ENCODE measurements at places on chromosomes 7 and 10.

GRCh38 chr7:55526770-55527169 is 45.5 kb downstream of the VOPP1 start:
- peak; percentile 56 for DNase-seq

- no peak for DNase-seq
Measured at GRCh38 chr10:13842117-13842516, 255.4 kb downstream of the PRPF18 start.

- no peak for DNase-seq
Measured at GRCh38 chr7:10706875-10707493, 266.7 kb upstream of the PHF14 start.

DNA sequence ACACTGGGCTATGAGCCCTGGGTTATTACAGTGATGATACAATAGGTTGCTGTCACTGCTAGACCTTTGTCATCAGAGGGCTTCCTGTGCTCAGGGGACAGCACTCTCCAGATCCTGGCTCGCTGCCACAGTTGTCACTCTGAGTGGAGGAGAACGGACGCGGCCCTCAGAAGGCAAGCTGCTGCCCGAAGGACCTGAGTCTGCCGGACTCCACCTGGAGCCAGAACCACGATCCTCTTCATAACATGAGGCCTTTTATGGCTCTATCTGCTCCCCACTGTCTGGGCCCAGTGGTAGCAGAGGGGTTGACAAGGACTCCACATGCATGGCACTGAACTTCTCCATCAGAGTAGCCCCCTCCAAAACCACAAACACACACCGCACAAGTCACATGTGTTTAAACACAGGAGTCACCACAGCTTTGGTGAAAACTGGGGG is 94.7 kb upstream of the EFCAB10 start:
- DNase-seq: peak; percentile 81

GRCh38 chr7:143429770-143430698 is 13.2 kb upstream of the TAS2R60 start:
- peak; percentile 37 for DNase-seq

DNA sequence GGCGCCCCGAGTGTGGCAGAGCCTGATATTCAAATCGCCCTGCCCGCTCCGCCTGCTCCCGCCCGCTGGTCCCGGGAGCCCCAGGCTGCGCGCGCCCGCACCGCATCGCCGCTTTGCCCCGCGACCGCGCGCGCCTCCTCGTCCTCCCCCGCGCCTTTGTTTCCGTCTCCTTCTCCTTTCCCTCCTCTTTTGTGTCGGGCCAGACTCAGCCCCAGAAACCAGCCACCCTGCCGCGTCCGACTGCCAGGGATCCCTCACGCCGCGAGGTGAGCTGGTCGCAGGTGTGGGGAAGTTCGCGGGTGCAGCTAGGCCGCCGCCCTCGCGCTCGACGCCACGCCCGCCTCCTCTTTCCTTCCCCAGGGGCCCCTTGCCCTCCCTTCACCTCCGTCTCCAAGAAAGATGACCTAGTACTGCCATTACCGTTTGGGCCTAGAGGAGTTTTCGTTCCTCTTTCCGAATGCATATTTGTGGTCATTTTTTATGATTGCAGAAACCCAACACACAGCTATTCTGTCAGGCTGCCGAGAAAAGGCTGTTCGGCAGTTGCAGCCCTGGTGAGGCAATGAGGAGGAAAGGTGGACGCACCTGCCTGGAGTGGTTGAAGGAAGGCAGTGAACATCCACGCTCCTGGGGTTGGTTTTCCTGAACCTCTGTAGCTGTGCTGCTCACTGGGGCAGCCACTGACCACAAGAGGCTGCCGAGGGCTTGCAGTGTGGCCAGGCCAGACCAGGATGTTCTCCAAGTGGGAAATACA is 107.3 kb downstream of the SNX10 start:
- peak; percentile 79 for DNase-seq

DNA sequence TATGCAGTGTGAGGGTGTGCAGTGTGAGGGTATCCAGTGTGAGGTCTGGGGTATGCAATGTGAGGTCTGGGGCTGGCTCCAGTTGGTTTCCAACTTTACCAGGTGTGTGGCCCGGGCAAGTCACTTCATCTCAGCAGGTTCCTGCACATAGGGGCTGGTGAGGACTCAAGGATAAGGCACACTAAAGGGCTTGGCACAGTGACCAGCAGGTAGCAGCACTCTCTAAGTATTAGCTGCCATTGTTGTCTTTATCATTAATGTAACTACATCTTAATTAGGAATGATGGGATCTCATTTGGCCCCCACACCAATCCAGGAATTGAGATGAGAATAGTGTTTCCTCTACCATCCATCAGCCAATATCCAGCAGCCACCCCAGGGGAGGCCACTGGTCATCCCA is 117.3 kb downstream of the KCNMA1 start:
- no peak for DNase-seq

DNA sequence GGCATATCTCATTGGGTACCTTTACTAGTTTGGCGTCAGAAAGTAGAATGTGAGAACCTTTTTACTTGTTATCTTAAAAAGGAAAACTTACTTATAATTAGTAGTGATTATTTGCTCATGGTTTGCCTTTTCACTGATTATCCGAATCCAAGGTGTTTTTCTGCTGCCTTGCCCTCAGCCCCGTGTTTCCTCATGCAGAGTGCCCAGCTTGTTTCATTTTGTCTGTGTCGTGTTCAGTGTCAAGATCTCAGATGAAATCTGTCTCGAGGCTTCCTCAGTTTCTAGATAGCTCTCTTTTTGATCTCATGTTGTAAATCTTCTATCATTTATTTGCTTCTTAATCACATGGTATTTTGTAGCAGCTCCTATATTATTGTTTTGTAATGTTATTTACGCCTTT is 30.1 kb downstream of the RPA3 start:
- DNase-seq: no peak

- peak; percentile 23 for DNase-seq
Measured at GRCh38 chr10:113091920-113092319, 141.9 kb downstream of the TCF7L2 start.

DNA sequence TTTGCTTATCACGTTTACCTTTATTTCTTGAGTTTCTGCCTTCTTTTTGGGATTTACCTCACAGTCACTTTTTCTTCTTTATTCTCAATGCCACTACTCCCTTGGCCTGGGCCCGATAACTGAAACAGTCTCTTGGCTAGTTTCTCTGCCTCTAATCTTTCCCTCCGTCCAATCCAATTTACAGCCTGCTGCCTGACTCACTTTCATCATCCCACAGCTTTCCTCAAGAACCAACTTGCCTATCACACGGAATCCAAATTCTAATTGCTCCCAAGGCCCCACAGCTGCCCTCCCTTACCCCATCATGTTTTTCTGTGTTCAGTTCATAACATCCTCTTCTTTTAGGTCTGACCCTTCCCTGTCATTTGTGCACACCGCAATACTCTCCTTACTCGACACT is 121.4 kb downstream of the HIPK2 start:
- no peak for DNase-seq

DNA sequence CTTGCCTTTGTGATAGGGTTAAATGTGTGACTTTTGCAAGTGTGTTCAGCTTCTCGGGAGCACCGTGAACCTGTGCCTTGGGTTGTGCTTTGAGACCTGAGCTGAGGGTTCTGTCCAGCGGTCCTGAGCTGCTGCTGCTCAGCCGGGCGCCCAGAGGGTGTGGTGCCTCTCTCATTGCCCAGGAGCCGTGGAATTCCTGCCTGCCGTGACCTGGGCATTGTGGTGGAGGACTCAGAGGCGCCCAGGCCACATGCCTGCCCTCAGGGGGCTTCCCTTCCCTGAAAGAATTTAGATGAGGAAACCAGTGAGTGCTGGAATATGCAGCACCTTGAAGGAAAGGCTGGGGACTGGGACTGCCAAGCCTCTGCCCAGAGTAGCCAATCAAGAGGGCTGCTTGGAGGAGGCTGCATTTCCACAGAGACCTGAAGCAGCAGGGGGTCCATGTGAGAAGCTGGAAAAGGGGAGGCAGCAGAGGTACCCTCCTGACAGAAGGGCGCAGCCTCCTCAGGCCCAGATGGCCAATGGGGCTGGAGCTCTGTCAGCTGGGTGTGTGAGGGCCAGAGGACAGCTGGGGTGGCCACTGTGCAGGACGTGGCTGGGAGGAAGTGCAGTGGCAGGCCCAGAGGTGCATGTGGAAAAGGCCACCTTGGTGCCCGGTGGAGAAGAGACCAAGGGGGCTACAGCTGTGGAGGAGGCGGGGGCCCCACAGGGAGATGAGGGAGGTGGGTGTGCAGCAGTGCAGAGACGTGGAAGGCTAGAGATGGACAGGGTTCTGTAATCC is 107.3 kb downstream of the NKX6-2 start:
- DNase-seq: no peak

DNA sequence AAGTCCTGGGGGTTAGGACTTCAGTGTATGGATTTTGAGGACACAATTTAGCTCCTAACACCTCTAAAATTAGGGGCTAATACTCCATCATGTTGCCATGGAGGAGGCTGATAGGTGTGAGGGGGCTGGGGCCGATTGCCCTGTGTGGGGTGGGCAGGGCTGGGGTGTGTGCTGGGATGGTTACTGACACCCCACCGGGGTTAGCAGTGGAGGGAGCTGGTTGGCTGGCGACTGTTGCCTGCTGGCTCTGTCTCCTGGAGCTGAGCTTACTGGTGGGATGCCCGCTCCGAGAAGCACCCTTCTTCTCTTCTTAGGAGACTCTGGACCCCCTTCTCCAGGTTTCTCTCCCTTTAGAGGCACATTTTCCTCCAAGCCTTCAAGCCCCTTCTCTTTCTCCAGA is 22.2 kb upstream of the SH2D4B start:
- no peak for DNase-seq

DNA sequence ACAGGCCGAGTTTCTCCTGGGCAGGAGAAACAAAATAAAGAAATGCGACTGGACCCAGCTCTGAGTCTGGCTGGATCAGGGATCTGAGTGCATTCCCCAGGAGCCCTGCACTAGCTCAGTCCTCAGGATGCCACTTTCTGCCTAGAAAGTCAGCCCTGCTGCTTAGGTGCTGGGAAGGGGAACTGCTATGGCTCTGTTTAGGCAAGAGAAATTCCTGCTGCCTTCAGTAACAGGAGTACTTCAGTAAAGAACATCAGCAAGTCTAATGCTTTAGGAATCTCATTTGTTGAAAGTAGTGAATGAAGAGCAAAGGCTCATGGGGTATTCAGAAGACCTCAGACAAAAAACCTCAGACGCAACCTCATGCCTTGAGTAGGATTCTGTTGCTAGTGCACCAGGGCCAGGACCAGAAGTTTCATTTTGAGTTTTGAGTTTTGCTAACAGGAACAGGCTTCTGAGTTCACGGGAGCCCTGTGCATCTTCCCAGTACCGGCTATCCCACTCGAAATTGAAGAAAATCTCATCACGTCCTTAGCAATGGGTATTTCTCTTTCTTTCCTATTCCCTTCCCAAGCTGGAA is 170.8 kb upstream of the CDCA7L start:
- no peak for DNase-seq

DNA sequence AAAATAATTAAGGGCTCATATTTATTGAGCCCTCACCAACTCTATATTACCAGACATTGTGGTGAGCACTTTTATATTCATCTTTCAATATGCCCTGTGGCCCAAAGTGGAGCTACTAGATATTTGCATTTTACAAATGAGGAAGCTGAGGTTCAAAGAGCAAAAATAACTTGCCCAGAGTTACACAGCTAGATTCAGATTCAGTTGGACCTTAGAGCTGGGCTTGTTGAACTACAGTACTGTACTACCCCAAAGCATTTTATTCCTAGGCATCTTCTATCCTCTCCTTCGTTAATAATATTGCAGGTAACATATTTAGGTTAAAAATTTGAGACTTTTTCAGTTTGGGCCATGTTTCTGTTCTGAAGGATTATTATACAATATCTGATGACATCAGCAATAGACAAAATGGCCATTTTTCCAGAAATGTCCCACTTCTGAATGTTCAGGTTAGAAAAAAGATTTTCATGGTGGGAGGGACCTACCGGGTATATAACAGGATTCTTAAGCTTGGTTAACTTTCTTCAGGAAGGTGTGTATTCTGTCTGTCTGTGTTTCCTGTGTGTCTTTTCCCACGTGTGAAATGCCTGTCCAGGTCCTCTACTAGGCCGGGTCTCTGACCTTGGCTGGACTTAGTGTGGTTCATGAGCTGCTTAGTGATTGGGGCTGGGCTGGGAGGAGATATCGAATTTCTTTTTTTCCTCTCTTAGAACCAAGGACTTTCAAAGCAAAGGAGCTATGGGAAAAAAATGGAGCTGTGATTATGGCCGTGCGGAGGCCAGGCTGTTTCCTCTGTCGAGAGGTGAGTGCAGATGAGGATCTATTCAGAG is 13.6 kb downstream of the PRXL2A start:
- DNase-seq: peak; percentile 56

- no peak for DNase-seq
Measured at GRCh38 chr10:52020702-52021101, 293.4 kb upstream of the DKK1 start.

DNA sequence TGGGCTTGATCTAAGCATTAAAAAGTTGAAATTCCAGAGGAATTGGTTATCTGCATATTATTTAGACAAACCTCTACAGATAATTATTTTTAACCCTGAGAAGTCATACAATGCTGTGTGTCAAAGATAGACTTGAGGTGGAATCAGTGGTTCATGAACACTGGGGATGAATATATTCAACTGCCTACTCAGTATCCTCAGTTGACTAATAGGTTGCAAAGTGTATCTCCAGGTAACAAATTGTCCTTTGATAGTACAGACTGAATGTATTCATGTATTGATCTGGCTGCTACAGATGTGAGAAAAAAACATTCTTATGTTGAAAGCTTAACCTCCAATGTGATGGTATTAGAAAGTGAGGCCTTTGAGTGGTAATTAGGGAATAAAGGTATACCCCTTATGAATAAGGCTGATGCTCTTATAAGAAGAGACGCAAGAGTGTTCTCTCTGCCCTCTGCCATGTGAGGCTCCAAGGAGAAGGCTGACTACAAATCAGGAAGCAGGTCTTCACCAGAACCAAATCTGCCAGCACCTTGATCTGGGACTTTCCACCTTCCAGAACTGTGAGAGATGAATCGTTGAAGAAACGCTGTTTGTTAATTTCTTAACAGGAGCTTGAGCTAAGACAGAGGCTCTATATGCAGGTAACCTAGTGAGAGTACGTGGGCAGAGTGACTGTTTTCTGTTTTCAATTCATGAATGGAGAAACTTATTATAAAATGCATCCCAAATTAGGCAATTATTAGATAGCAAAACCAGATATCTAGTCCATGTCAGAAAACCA is 7.5 kb downstream of the MRPL32 start:
- no peak for DNase-seq

DNA sequence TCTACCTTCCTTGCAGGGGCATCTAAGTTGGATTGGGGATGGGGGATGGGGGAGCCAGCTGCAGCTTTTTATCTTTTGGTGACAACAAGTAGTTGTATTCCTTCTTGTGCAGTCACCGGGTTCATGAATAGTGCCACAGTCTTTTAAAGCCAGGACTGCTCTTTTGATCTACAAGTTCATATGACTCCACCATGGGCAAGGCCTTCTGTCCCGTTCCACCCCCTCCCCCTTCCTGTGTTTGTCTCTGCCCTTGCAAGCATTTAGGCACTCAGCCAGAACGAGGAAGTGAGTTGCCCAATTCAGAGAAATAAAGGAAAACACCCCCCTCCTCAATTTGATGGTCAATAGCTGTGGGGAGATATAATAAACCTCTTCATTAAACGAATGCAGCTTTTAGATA is 44.8 kb upstream of the EGR2 start:
- DNase-seq: no peak

- no peak for DNase-seq
Measured at GRCh38 chr7:31899356-31899927, 170.8 kb downstream of the PDE1C start.
